Activated CD8-positive, alpha-beta T cell treated with anti-CD3 and anti-CD28 coated beads for 36 hours (primary cell): ENCODE measurements at places on chromosomes 5 and 9. TPM values are rescaled to one million over a fixed set of nuclear protein-coding genes. Genes with fewer than 3 reads are reported as not detected.

GRCh38 chr5:103435136-103435889 is 127.3 kb downstream of the NUDT12 start:
- no peak for DNase-seq

GRCh38 chr5:148583421-148583965 is 70.8 kb downstream of the HTR4 start:
- DNase-seq, result no peak

DNA sequence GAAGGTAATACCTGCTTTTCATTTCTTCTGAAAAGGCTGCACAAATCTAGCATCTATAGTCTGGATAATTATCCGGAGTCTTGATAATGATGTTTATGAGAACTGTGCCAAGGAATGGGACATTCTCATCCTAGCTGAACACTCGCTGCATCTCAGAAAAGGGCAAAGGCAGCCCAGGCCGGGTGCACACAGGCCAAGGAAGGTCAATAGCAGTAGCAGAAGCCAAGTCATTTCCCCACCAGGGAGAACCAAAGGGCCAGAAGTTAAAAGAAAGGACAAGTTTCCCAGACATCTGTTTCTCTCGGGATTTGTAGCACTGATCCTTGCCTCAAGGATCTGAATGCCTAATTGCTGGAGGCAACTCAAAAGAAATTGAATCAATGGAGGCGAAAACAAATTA is 66.1 kb upstream of the ANKRD55 start:
- no peak for DNase-seq

- DNase-seq, result no peak
Observed at GRCh38 chr5:71882826-71883741, 164.0 kb downstream of the CARTPT start.

- no peak for DNase-seq
Observed at GRCh38 chr5:128838623-128839022, 126.7 kb upstream of the SLC27A6 start.

GRCh38 chr9:21576331-21577189 is 94.4 kb upstream of the IFNE start:
- peak; percentile 74 for DNase-seq

- no peak for DNase-seq
Observed at GRCh38 chr9:129930743-129931142, 95.5 kb downstream of the USP20 start.

GRCh38 chr9:30846651-30847050 is 1537.8 kb upstream of the ACO1 start:
- no peak for DNase-seq

GRCh38 chr5:141042555-141042954 is 8.6 kb upstream of the PCDHB1 start:
- DNase-seq, result no peak

DNA sequence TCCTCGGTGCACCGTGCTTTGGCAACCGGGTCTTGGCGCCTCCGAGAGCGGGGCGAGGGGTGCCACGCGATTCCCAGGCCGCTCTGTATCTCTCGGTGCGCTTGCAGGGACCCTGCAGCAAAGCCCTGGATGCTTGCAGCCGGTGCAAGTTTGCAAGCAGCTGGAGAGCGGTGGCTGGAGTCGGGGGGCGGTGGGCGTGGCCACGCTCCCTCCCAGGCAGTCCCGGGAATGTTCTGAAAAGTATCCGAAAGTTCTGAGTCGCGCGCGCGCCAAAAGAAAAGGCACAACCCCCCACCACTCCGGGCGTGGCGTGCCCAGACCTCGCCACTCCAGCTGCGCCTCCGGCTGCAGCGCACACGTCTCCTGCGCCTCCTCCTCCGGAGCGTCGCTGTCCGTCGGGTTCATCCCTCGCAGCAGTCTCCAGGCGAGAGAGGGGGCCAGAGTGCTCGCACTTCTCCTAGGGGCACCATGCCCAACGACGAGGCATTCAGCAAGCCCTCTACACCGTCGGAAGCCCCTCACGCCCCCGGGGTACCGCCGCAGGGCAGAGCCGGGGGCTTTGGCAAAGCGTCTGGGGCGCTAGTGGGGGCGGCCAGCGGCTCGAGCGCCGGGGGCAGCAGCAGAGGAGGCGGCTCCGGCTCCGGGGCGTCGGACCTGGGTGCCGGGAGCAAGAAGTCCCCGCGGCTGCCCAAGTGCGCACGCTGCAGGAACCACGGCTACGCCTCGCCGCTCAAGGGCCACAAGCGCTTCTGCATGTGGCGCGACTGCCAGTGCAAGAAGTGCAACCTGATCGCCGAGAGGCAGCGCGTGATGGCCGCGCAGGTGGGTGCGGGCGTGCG is at the start of gene DMRT1:
DMRT1 (plus strand) TSS at position 327 of the 839 bp plus-strand sequence; CDS start at position 469, 142 bp downstream.
- DNase-seq, result peak; percentile 12

DNA sequence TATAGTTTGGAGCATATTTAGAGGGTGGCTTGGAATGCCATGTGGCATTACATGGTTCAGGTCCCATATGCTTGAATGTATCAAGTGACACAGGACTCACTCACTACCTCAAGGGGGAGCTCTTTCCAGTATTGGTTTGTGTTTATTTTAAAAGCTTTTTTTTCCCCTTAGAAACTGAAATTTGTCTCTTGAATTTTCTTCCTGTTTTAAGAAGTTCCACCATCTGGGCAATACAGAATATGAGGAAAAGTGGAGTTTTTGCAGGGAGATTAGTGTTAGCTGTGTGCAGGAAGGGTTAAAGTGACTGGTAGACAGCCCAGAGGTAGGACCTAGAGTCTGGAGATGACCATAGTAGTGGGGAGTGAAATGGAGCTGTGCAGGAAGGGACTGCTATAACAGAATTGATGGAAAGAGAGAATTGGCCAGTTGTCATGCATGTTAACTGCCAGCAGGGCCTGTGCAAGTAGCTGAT is 36.6 kb downstream of the CTNNA1 start:
- peak; percentile 13 for DNase-seq

- no peak for DNase-seq
Observed at GRCh38 chr9:22156586-22156985, 147.5 kb upstream of the CDKN2B start.

DNA sequence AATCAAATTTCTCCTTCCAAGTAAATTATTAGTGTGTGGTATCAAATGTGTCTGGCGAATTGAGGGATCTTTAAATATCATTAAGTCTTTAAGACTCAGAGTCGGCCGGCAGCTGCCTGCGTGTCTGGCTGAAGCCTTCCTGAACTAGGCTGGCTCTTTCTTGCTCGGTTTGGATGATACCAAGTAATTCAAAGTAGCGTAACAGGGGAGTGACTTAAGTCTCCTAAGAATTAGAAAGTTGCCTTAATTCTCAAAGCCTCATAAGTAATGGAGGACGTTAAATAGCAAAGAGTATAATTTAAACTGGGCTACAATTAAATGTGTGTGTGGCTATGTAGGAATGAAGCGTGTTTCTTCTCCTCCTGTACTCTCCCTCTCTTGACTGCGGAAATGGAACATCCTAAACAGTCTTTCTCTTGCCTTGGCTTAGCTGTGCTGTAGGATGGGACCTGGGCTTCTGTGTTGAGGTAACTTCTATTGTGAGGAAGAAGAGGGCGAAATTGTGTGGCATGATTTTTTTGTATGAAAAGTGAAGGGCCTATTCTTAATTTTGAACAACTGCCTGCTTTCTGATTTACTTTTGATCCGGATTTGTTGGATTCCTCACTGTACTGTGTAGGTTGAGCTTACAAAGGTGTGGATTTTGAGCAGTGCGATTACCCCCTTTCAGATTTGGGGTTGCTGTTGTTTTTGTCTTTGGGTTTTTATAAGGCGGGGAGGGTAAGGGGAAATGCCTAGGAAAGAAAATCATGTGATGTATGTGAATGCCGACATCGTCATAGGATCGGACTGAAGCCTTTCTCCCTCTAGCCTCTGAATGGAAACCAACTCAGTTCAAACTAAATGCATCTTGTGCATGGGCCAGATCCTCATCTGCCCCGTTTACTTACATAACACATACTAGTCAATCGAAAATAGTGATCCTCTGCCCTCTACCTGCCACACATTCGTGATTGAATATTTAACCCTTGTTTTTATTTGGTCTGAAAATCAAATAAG is 29.9 kb downstream of the CPEB4 start:
- DNase-seq, result peak; percentile 71

- no peak for DNase-seq
Observed at GRCh38 chr9:114430457-114430856, 42.7 kb upstream of the AKNA start.

GRCh38 chr5:103264508-103264907 is 5.9 kb downstream of the MACIR start:
- no peak for DNase-seq

FOXI1 gene
- total RNA-seq, result not detected

STK32A gene
- total RNA-seq, result not detected

CHD1 gene
- 52.0 TPM for total RNA-seq

ARHGEF28 gene
- total RNA-seq, result 0.05 TPM

DNAI1 gene
- not detected for total RNA-seq

SARDH gene
- total RNA-seq, result 5.6 TPM
